Activated naive CD8-positive, alpha-beta T cell treated with anti-CD3 and anti-CD28 coated beads, Interleukin-2, amount 10 ng/mL, durations not matched to agents 7 days and 5 days (primary cell): ENCODE measurements at places on chromosomes 7 and 10. TPM values are rescaled to one million over a fixed set of nuclear protein-coding genes. Genes with fewer than 3 reads are reported as not detected.
A peak's percentile ranks its signal among the peaks of the same experiment; 100 is the strongest.

VWA2 gene
- not detected for total RNA-seq

SFTPD gene
- total RNA-seq = not detected

VENTX gene
- total RNA-seq = not detected

PRKG1 gene
- not detected for total RNA-seq

INMT gene
- 0.37 TPM for total RNA-seq

- H3K27ac ChIP-seq = no peak overlapping the region
- peaks cover 6% of the 10 kb centered on the region for H3K4me1 ChIP-seq
- DNase-seq = no peak
- H3K4me3 ChIP-seq = no peak overlapping the region
- peaks cover 3% of the 10 kb centered on the region for H3K36me3 ChIP-seq
Measured at GRCh38 chr7:37046531-37047079, 322.3 kb upstream of the AOAH start.

DNA sequence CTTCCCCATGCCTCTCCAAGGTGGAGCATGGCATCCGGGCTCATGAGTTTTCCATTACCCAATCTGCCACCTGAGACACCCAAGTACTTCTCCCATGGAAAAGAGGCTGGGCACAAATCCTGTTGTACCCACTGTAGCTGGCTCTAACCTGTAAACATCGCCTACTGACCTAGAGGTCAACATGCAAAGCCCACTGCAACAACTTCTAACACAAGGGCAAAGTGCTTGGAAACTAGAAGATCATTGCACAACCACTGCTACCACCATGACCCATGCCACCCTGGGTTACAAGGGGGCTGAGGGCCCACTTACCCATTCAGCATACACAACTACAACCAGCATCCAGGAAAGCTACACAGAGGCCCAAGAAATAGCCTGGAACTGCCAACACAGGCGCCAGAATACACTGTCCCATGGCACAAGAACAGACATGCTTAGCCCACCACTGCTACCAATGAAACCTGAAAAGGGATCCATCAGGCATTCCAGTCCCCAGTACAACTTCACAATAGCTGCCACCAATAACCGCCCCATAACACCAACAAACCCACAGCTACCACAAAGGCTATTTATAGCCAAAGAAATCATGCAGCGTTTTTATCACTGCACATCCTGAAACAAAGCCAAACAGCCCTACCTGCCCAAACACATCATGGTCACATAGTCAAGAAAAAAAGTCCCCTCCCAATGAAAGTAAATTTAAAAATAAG, 63.4 kb downstream of the RNF32 start:
- peaks cover 7% of the 10 kb centered on the region for H3K4me1 ChIP-seq
- no peaks in the 10 kb centered on the region for H3K27me3 ChIP-seq
- H3K4me3 ChIP-seq = no peak overlapping the region
- H3K36me3 ChIP-seq = peaks cover 50% of the 10 kb centered on the region

- no peak for DNase-seq
- H3K36me3 ChIP-seq = no peaks in the 10 kb centered on the region
- H3K4me1 ChIP-seq = peaks cover 5% of the 10 kb centered on the region
- H3K4me3 ChIP-seq = no peak overlapping the region
- H3K27ac ChIP-seq = no peak overlapping the region
- H3K27me3 ChIP-seq = peaks cover 11% of the 10 kb centered on the region
Measured at GRCh38 chr7:150855046-150855445, 2.7 kb downstream of the AOC1 start.

DNA sequence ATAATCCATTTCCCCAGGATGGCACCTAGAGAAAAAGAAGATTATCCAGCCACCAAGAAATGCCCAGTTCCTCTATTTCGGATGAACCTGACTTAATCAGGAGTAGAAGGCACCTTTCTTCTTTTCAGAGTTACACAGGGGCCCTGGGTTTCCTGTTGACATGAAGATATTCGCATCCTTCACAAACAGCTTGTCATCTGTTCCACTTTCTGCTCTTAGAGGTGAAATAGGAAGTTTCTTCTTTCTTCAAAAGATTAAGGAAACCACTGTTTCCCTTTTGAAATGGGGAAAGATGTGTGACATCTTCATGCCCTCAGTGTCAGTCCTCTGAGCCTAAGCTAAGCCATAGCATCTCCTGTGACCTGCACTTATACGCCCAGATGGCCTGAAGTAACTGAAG, 39.1 kb upstream of the RAB18 start:
- DNase-seq = no peak
- no peaks in the 10 kb centered on the region for H3K27me3 ChIP-seq
- peak overlapping the region; percentile 76 for H3K27ac ChIP-seq
- peaks cover 27% of the 10 kb centered on the region for H3K4me1 ChIP-seq
- H3K36me3 ChIP-seq = peaks cover 6% of the 10 kb centered on the region

SLC13A1 gene
- total RNA-seq = not detected

GRCh38 chr10:32318476-32318896, 28.5 kb downstream of the EPC1 start:
- no peak for DNase-seq
- H3K27me3 ChIP-seq = no peaks in the 10 kb centered on the region
- peak overlapping the region; percentile 5 for H3K27ac ChIP-seq
- peaks cover 38% of the 10 kb centered on the region for H3K4me1 ChIP-seq
- H3K36me3 ChIP-seq = peaks cover 31% of the 10 kb centered on the region

DNA sequence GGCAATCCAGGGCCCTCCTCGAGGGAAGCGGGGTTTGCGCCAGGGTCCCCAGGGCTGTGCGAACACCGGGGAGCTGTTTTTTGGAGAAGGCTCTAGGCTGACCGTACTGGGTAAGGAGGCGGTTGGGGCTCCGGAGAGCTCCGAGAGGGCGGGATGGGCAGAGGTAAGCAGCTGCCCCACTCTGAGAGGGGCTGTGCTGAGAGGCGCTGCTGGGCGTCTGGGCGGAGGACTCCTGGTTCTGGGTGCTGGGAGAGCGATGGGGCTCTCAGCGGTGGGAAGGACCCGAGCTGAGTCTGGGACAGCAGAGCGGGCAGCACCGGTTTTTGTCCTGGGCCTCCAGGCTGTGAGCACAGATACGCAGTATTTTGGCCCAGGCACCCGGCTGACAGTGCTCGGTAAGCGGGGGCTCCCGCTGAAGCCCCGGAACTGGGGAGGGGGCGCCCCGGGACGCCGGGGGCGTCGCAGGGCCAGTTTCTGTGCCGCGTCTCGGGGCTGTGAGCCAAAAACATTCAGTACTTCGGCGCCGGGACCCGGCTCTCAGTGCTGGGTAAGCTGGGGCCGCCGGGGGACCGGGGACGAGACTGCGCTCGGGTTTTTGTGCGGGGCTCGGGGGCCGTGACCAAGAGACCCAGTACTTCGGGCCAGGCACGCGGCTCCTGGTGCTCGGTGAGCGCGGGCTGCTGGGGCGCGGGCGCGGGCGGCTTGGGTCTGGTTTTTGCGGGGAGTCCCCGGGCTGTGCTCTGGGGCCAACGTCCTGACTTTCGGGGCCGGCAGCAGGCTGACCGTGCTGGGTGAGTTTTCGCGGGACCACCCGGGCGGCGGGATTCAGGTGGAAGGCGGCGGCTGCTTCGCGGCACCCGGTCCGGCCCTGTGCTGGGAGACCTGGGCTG, 26.0 kb downstream of the PRSS2 start:
- peak overlapping the region; percentile 94 for H3K4me3 ChIP-seq
- peaks cover 60% of the 10 kb centered on the region for H3K36me3 ChIP-seq
- H3K27me3 ChIP-seq = no peaks in the 10 kb centered on the region
- peak; percentile 58 for DNase-seq
- H3K4me1 ChIP-seq = peaks cover 66% of the 10 kb centered on the region

OR9A2 gene
- 0.30 TPM for total RNA-seq

GRCh38 chr10:79947083-79947415, 1.9 kb downstream of the SFTPD start:
- H3K27ac ChIP-seq = no peak overlapping the region
- no peaks in the 10 kb centered on the region for H3K4me1 ChIP-seq
- H3K36me3 ChIP-seq = no peaks in the 10 kb centered on the region
- H3K27me3 ChIP-seq = peaks cover 20% of the 10 kb centered on the region
- no peak for DNase-seq
- H3K4me3 ChIP-seq = no peak overlapping the region

GRCh38 chr7:110548372-110548771, 542.6 kb upstream of the LRRN3 start:
- H3K4me1 ChIP-seq = no peaks in the 10 kb centered on the region
- no peak for DNase-seq
- H3K4me3 ChIP-seq = no peak overlapping the region
- H3K36me3 ChIP-seq = peaks cover 3% of the 10 kb centered on the region

GRCh38 chr10:375815-376505, 240.7 kb downstream of the ZMYND11 start:
- no peak for DNase-seq
- peaks cover 3% of the 10 kb centered on the region for H3K27me3 ChIP-seq
- no peak overlapping the region for H3K4me3 ChIP-seq
- H3K36me3 ChIP-seq = peaks cover 4% of the 10 kb centered on the region
- H3K27ac ChIP-seq = no peak overlapping the region

NPY gene
- total RNA-seq = not detected

MALRD1 gene
- total RNA-seq = not detected

SLC18A2 gene
- total RNA-seq = 0.17 TPM

DNA sequence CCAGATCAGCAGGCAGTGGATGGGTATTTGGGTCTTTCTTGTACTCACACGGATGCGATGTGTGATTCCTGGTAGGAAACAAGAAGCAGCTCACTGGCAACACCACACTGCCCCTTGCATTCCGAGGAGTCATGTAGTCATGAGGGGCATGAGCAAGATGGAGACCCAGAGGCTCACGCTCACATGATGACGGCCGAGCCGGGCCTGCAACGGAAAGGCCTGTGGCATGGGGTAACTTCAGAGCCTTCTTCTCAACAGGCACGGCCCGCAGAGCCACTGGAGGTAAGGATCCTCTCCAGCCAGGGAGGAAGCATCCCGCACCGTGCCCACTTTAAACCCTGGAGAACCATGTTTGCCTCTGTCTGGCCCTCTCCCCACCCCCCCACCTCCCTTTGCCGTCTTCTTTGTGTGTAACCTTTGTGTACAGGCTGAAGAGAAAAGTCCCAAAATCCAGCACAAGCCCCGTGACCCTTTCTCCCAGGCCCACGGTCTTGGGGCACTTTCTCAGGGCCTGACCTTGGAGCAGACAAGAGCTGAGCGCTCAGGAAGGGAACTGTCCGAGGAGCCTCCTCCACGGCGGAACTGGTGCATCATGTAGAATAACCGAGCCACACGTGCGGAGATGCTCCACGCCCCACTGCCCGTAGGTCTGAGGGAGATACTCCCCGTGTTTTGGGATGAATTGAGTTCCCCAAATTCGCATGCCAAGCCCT, 516.4 kb downstream of the DNAJB6 start:
- no peaks in the 10 kb centered on the region for H3K36me3 ChIP-seq
- H3K27ac ChIP-seq = no peak overlapping the region
- no peak for DNase-seq
- H3K27me3 ChIP-seq = no peaks in the 10 kb centered on the region

DNA sequence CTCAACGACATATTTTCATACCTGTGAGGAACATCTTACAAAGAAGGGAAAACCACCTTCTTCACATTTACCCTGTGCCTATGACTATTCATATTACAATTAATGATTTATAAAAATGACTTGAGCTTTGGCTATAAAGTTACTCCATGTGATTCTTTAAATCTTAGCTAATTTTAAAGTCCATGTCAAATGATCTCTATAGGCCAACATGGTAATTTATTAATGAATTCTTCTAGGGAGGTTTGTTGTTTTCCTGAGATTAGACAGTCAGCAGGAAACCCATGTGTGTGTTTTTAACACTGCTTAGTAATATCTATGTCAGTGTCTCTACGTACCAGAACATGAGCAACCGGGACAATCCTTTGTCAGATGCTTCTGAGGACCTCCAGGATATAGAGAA, 307.3 kb downstream of the IPMK start:
- DNase-seq = no peak
- no peak overlapping the region for H3K4me3 ChIP-seq
- no peaks in the 10 kb centered on the region for H3K27me3 ChIP-seq
- H3K27ac ChIP-seq = no peak overlapping the region
- no peaks in the 10 kb centered on the region for H3K36me3 ChIP-seq

RAMP3 gene
- not detected for total RNA-seq

DNA sequence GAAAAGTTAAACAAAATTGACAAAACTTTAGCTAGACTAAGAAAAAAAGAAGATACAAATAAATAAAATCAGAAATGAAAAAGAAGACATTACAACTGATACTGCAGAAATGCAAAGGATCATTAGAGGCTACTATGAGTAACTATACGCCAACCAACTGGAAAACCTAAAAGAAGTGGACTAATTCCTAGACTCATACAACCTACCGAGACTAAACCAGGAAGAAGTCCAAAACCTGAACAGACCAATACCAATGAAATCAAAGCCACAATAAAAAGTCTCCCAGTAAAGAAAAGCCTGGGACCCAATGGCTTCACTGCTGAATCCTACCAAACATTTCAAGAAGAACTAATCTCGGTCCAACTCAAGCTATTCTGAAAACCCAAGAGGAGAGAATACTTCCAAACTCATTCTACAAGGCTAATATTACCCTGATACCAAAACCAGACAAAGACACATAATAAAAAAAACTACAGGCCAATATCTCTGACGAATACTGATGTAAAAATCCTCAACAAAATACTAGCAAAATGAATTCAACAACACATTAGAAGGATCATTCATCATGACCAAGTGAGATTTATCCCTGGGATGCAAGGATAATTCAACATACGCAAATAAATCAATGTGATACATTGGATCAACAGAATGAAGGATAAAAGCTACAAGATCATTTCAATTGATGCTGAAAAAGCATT, 20.3 kb downstream of the ELAPOR2 start:
- H3K27ac ChIP-seq = no peak overlapping the region
- no peak for DNase-seq
- H3K4me1 ChIP-seq = no peaks in the 10 kb centered on the region
- peak overlapping the region; percentile 35 for H3K4me3 ChIP-seq
- peaks cover 2% of the 10 kb centered on the region for H3K27me3 ChIP-seq
- H3K36me3 ChIP-seq = no peaks in the 10 kb centered on the region

PRKAR2B gene
- total RNA-seq = 1.6 TPM

GRCh38 chr7:22357311-22358175, 589 bp upstream of the RAPGEF5 start:
- H3K27me3 ChIP-seq = peaks cover 44% of the 10 kb centered on the region
- no peaks in the 10 kb centered on the region for H3K36me3 ChIP-seq
- no peak overlapping the region for H3K27ac ChIP-seq
- H3K4me3 ChIP-seq = peak overlapping the region; percentile 77
- DNase-seq = no peak

- peak overlapping the region; percentile 84 for H3K4me3 ChIP-seq
- H3K27ac ChIP-seq = peak overlapping the region; percentile 92
- H3K4me1 ChIP-seq = peaks cover 23% of the 10 kb centered on the region
- H3K36me3 ChIP-seq = no peaks in the 10 kb centered on the region
Measured at GRCh38 chr7:132655131-132655727, 79.0 kb upstream of the PLXNA4 start.

GRCh38 chr10:9670911-9671310, 1346.8 kb upstream of the CELF2 start:
- H3K27ac ChIP-seq = no peak overlapping the region
- H3K4me3 ChIP-seq = no peak overlapping the region
- H3K27me3 ChIP-seq = no peaks in the 10 kb centered on the region
- no peaks in the 10 kb centered on the region for H3K4me1 ChIP-seq
- no peaks in the 10 kb centered on the region for H3K36me3 ChIP-seq
- DNase-seq = no peak

THSD7A gene
- total RNA-seq = not detected

- H3K4me1 ChIP-seq = no peaks in the 10 kb centered on the region
- DNase-seq = no peak
- H3K36me3 ChIP-seq = no peaks in the 10 kb centered on the region
- H3K27ac ChIP-seq = no peak overlapping the region
- H3K4me3 ChIP-seq = no peak overlapping the region
Measured at GRCh38 chr7:112172870-112173567, 33.2 kb downstream of the DOCK4 start.

GRCh38 chr7:76358011-76358480, 745 bp downstream of the YWHAG start:
- no peaks in the 10 kb centered on the region for H3K27me3 ChIP-seq
- peaks cover 24% of the 10 kb centered on the region for H3K36me3 ChIP-seq
- H3K4me1 ChIP-seq = peaks cover 31% of the 10 kb centered on the region
- peak overlapping the region; percentile 98 for H3K27ac ChIP-seq
- DNase-seq = no peak
- H3K4me3 ChIP-seq = peak overlapping the region; percentile 93

PDE1C gene
- total RNA-seq = not detected
